NCI-H1092 treated with DMSO at 0.1 percent for 48 hours (cell line): ENCODE measurements at places on chromosomes 1 and 21.
A peak's percentile ranks its signal among the peaks of the same experiment; 100 is the strongest.

DNA sequence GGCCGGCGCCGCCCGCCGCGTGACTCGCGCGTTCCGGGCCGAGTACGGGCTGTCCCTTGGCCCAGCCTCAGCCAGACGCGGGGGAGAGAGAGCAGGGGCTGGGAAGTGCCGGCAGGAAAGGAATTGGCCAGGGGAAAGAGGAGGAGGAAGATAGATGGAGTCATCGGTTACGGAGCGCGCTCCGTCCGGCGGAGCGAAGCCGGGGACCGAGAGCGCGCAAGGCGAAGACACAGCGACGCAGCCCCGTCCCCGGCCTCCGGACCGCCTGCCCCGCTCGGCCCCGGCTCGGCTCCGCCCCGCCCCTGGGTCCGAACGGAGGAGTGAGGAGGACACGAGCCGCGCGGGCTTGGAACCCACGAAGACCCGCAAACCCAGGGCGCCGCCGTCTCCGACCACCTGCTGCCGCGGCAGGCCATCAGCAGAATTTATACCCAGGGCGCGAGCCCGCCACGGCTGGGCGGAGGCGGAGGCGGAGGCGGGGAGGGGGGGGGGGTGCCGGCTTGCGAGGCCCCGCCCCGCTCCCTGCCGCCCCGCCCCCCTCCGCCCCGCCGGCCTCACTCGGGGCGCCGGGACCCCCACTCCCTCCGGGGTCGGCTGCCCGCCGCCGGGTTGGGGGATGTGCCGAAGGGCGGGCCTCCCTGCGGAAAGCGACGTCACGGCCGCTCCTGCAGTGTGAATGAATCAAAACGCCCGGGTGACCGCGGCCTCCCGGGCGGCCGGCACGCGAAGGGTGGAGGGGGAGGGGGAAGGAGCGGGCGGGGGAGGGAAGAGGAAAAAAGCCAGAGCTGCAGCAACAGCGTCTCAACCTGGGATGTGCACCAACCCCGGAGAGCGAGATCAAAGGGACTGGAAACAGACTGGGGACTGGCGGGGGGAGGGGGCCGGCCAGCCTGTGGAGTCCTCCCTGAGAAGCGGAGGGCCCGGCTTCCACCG lies at the start of gene LHX4:
Gene LHX4 (plus strand): TSS at position 782 of the 933 bp plus-strand sequence. CDS start 266 bp downstream, outside the sequence.
- peak; percentile 40 for DNase-seq

- DNase-seq = no peak
Measured at GRCh38 chr1:71656902-71657301, 576.1 kb upstream of the ZRANB2 start.

GRCh38 chr1:115224636-115225035 lies 113.4 kb downstream of the NGF start:
- no peak for DNase-seq

DNA sequence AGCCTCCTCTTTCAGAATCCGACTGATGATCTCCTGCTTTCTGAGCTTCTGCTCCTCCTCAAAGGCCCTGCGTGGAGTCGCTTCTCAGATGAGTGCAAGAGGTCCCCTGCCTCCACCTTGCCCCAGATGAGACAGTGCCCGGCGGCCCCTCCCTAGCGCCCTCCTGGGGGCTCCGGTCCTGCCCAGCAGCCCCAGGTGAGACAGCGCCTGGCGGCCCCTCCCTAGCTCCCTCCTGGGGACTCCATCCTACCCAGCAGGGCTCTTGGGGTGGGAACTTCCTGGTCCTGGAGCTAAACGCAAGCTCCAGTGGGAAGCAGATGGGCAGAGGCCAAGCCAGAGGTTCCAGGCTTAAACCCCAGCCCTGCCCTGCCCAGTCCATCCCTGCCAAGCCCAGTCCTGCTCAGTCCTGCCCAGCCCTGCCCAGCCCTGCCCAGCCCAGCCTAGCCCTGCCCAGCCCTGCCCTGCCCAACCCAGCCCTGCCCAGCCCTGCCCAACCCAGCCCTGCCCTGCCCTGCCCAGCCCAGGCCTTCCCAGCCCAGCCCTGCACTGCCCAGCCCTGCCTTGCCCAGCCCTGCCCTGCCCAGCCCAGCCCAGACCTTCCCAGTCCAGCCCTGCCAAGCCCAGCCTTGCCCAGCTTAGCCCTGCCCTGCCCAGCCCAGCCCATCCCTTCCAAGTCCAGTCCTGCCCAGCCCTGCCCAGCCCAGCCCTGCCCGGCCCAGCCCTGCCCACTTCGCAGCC lies 34.6 kb downstream of the CFAP74 start:
- no peak for DNase-seq

- DNase-seq = no peak
Measured at GRCh38 chr21:41945982-41946381, 7.8 kb downstream of the C2CD2 start.

- DNase-seq = no peak
Measured at GRCh38 chr1:149925751-149926150, 1.9 kb downstream of the SF3B4 start.

- no peak for DNase-seq
Measured at GRCh38 chr1:166354406-166354805, 187.6 kb upstream of the FAM78B start.

DNA sequence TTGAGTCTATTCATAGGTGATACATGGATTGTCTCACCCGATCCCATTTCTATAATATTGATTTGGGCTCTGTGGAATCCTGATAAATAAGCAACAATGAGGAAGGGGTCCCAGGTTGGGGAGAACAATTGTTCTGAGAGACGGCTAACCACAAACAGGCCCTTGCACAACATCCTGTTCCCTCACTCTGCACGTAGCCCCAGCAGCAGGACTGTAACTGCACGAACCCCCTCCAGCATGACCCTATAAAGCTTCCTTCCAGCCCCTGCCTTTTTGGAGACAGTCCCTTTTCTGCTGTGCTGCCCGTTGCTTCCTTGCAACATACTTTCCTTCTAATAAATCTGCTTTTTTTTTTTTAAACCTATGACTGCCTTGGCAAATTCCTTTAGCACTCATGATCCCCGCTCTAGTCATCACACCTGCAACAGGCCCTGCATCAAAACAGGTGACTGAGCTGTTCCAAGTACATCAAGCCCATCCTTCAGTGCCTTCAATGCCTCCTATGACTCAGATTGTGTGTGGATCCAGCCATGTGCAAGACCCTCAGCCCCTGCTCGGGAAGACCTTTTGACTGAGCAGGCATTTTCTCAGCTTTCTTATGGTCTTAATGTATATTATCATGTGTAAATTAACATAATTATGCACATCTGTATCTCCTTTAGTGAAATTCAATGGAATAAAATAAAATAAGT lies 63.7 kb upstream of the B3GALNT2 start:
- DNase-seq = no peak

DNA sequence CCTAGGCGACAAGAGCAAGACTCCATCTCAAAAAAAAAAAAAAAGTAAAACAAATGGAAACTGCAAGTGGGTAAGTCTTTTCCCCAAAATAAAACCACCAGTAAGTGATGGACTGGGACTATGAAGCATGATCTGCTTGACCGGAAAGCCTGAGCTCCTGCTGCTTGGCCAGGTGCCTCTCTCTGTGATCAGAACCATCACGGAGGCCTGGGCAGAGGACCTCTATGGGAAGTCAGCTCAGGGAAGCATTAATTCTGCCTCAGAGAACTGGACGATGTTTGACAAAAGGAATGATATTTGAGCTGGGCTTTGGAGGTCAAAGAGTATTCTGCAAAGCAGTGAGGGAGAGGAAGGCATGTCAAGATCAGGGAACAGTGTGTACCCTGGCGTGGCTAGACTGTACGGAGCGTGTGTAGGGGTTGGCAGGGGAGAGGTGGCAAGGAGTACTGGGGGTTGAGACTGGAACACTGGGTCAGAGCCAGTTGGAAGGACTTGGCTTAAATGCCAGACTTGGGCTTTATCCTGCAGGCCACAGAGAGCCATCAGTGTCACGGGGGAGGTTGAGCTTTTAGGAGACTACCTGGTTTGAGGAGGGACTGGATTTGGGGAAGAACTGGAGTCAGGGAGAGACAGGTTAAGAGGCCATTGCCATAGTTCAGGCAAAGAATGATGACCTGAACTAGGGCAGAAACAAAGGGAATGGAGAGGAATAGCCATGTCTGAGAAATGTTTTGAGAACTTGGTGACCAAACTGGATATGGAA lies 16.4 kb downstream of the ATP1A2 start:
- DNase-seq = no peak

- no peak for DNase-seq
Measured at GRCh38 chr1:1171546-1172340, 1.9 kb upstream of the TTLL10 start.

- peak; percentile 25 for DNase-seq
Measured at GRCh38 chr1:15684042-15684461, at the start of gene PLEKHM2. Gene PLEKHM2 (plus strand): TSS chr1:15684320. CDS start chr1:15684559, 239 bp downstream.

DNA sequence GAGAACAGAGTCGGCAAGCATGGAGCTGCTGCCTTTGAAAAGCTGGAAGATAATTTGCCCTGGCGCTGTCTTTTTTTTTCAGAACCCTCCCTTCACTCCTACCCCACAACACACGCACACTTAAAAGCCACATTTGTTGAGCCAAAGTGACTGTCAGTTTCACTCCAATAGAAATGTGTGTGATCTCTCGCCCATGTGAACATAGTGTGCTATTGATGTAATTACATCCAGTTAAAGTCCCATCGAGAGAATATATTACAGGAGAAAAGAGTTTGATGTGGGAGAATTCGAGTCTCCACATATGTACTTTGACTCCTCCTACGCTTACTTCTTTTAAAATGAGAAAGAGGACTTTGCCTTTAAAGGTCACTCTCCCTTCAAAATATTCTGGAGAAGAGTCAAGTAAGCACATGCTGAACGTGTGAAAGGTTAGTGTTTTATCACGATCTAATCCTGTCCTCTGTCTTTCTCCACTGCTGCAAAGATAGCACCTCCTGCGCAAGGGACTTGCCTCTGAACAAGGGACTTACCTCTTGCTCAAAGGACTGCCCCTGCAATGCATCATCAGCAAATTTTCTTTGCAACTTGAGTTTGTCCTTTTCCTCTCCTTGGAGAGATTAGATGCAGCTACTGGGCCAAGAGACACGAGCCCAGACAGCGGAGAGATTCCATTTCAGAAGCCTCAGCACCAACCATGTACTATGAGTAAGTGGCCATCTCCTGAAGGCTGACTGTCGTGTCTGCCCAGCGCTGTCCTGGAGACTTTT lies 613.9 kb downstream of the PTPRU start:
- no peak for DNase-seq

- DNase-seq = no peak
Measured at GRCh38 chr1:119631086-119631432, 17.0 kb downstream of the ZNF697 start.

- DNase-seq = no peak
Measured at GRCh38 chr1:19476450-19477190, 8.7 kb downstream of the CAPZB start.

- no peak for DNase-seq
Measured at GRCh38 chr21:45308194-45309068, 20.7 kb upstream of the POFUT2 start.

DNA sequence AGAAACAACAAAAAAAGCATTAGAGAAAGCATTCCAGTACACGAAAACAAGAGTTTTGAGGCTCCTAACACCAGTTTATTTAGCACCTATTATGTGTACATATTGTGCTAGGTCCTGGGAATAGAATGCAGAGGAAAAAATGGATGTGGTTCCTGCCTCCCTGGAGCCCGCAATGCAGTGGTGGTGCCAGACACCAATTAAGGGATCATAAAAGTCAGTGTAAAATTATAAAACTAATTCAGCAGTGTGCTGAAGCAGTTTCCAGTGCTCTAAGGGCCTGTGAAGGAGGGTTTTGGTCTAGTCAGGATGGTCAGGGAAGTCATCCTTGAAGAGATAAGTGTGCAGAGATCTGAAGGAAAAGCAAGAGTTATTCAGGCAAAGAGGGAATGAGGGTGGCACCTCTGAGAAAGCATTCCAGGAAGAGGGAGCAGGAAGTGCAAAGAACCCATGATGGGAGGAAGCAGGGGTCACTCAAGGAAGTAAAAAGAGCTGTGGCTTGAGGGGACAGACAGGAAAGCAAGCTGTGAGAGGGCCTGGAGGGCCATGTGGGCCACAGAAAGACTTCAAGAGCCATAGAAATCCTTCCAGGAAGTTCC lies 65.2 kb upstream of the IFNLR1 start:
- no peak for DNase-seq

DNA sequence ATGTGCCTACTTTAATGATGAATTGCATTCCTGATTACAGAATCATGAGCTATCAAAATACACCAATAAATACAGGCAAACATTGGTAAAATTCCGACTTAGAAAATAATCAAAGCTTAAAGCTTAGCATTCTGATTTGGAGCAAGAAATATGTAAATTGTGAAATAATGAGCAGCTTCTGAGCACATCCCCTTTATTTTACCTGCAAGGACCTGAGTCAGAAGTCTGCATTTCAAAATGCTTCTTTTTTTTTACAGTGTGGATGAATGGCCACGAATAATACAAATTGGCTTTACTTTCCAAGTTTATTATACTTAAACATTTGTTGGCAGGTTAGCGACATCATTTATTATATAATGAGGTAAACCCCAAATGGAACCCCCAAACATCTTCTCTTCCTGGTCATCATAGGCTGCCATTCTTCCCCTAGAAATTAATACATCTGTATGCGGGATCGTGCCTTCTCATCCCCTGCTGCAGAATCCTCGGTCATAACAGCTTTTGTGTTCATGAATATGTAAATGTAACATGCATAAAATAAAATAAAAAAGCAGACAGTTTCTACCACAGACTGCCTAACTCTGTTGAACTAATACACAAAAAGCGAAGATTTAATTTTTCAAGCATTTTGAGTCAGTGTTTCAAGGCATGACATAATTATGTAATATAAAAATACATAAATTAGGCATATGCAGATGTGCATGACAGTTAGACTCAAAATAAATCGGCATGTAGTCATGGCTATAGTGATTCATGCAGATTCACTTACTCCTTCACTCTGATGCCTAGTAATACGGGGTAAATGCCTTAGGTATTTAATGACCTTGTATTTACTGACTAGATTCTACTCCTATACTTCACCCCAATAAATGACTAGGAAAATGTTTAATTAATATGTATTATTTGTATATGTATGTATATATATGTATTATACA lies 339.7 kb downstream of the USP25 start:
- DNase-seq = no peak

DNA sequence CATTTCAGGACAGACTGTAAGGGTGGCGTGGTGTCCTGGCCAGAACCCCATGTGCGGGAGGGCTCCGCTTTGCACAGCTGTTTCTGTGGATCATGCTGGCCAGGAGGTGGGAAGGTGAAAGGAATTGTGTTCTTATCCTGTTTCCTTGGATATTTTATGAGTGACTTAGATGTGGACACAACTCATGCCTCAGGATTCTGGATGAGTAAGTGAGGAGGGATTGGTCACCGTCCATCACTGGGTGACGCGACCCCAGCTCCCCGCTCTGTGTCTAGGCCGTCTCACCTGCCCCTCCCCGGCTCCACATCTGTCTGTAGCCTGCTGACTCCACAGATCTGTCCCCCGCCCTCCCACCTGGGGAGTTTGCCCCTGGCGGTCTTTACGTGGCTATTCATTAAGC lies 48.8 kb downstream of the PIK3CD start:
- no peak for DNase-seq
